ENCODE measurements at places on chromosomes 1 and 21. TPM values are rescaled to one million over a fixed set of nuclear protein-coding genes. Genes with fewer than 3 reads are reported as not detected.

Gene BTF3L4
- 27.7 TPM for polyA plus RNA-seq

Gene CRNN
- polyA plus RNA-seq = not detected

Gene PPCS
- 57.9 TPM for polyA plus RNA-seq

Gene ANKRD45
- polyA plus RNA-seq = not detected

Gene SLFNL1
- 0.02 TPM for polyA plus RNA-seq

Gene MRAP
- polyA plus RNA-seq = not detected

Gene DMRTA2
- polyA plus RNA-seq = not detected

Gene OR2T2
- polyA plus RNA-seq = not detected

Gene OPRD1
- polyA plus RNA-seq = not detected

Gene RAB29
- polyA plus RNA-seq = 34.9 TPM

Gene CELA2A
- not detected for polyA plus RNA-seq

Gene BTBD8
- polyA plus RNA-seq = 0.49 TPM

Gene INAVA
- 11.4 TPM for polyA plus RNA-seq

Gene S100A1
- 0.53 TPM for polyA plus RNA-seq

Gene IFFO2
- 66.9 TPM for polyA plus RNA-seq

Gene OR6N1
- polyA plus RNA-seq = not detected

Gene TEX35
- polyA plus RNA-seq = not detected

Gene DPT
- not detected for polyA plus RNA-seq

Gene KCNE1
- 0.08 TPM for polyA plus RNA-seq

Gene HUNK
- 0.01 TPM for polyA plus RNA-seq

Gene LUZP1
- 30.1 TPM for polyA plus RNA-seq

Gene RXFP4
- 0.07 TPM for polyA plus RNA-seq

Measured in mammary epithelial cell (primary cell).